Testis (tissue), 5 donors: ENCODE measurements at places on chromosomes 11 and 22. TPM values are rescaled to one million over a fixed set of nuclear protein-coding genes. Genes with fewer than 3 reads are reported as not detected.

DNA sequence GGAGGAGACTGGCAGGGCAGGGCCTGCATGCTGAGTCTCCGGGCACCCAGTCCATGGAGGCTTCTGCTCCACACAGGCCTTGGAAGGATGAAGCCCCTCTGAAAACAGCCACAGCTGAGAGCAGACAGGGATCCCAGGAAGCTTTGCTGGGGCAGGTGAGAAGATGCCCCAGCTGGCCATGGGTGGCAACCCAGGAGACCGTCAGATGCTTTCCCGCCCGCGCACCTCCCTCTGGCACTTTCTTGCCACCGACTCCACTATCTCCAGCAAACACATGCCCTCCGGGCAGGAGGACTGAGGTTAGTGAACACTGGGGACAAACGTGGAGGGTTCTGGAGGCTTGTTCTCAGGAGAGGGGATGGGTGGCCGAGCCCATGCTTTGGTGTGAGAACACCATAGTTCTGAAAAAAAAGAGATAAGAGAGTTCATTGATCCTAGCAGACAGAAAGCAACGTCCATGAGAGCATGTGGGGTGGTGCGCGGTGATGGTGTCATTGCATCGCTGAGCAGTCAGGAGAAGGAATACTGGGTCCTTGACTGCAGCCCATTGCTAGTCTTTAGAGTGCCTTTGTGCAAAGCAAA lies 2.3 kb downstream of the C1QTNF6 start:
- H3K27ac ChIP-seq, result no peak overlapping the region
- H3K27me3 ChIP-seq, result no peaks in the 10 kb centered on the region
- H3K36me3 ChIP-seq, result no peaks in the 10 kb centered on the region
- no peak for DNase-seq
- peaks cover 17% of the 10 kb centered on the region for H3K4me1 ChIP-seq
- H3K4me3 ChIP-seq, result no peak overlapping the region

- H3K36me3 ChIP-seq, result no peaks in the 10 kb centered on the region
- no peaks in the 10 kb centered on the region for H3K27me3 ChIP-seq
- H3K27ac ChIP-seq, result no peak overlapping the region
- DNase-seq, result no peak
Observed at GRCh38 chr11:14418801-14419417, 59.9 kb upstream of the RRAS2 start.

DNA sequence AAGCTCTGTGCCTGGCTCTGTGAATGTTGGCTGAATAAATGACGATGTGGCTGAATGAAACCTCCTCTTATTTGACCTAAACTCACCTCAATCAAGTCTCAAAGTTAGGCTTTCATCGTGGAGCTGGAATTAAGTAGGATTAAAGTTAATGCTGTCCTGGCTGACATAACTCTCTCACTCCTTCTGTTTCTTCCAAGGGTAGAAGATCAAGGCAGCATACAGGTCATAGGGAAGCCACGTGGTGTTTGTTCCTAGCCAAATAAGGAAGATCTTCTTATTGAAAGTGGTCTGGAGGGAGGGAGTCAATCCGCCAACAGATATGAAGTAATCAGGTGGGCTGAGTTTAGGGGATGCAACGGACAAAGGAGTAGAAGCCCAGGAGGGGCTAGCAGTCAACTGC lies 59.5 kb downstream of the TRIM29 start:
- H3K4me3 ChIP-seq, result no peak overlapping the region
- H3K27ac ChIP-seq, result no peak overlapping the region
- no peaks in the 10 kb centered on the region for H3K36me3 ChIP-seq
- DNase-seq, result no peak
- peaks cover 9% of the 10 kb centered on the region for H3K4me1 ChIP-seq
- no peaks in the 10 kb centered on the region for H3K27me3 ChIP-seq

GRCh38 chr11:16358726-16359125 lies 2.4 kb upstream of the SOX6 start:
- DNase-seq, result no peak
- no peaks in the 10 kb centered on the region for H3K27me3 ChIP-seq
- no peaks in the 10 kb centered on the region for H3K36me3 ChIP-seq
- no peak overlapping the region for H3K4me3 ChIP-seq

Gene SLC22A8
- polyA plus RNA-seq, result not detected

Gene LDHAL6A
- 13.0 TPM for polyA plus RNA-seq
